GM23338 (cell line): ENCODE measurements at places on chromosomes 3 and 15.

- DNase-seq: no peak
Observed at GRCh38 chr3:126834596-126835471, 130.8 kb downstream of the CHCHD6 start.

- no peak for DNase-seq
Observed at GRCh38 chr15:77500989-77501388, 80.3 kb downstream of the HMG20A start.

DNA sequence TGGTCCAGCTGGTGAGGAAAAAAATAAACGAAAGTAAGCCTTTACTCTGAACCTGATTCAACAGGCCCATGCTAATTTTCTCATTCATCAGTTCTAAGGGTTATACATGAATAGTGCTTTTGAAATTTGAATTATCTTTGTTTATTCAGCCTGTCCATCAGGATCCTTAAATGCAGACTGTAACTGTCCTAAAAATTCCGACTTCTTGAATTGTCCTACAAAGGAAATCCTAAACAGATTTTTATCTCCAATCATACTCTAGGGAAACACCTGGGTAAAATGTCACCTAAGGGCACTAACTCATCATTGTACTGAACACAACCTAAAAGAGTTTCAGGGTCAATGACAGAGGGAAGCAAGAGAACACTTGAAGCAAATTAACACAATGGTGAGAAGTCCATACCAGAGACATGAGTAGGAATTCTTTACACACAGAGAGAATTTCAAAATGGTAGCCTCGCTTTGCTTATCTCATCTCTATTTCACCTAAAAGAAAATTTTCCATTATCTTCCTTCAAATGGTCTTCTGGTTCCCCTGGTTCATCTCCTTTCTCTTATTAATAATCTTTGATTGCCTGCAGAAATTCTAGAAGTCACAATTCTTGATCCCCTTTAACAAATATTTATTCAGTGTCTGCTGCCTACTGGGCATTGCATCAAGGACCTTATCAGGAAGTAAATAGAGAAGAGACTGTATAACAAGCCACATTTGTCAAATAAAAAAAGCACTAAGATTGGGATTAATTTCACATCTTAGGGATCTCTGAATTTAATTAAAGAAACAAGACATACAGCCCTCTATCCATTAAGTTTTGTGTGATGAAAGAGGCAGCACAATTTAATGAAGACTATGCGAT, 182.7 kb downstream of the MEIS2 start:
- DNase-seq: no peak

DNA sequence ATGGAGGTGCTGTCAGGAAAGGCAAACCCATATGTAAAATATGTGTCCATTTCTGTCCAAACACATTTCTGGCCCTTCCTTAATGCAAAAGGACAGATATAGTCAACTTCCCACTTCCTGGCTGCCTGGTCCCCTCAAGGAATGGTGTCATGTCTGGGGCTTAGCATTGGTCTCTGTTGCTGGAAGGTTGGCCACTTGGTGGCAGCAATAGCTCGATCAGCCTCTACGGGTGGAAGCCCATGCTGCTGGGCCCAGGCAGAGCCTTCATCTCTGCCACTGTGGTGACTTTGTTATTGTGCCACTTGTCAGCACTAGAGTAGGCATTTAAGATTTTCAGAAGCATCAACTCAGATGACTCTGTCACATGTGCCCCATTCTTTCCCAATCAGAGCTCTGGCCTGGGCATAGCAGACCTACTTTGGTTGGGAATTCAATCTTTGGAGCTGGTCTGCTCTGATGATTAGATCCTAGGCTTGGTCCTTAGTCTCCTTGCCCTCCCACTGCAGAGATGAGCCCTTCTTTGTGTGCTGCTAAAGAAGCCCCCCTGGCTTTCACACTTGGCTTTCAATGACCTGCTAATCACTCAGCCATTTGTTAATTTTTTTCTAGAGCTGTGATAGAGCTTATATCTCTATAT, 51.0 kb upstream of the SPSB4 start:
- DNase-seq: peak; percentile 86

DNA sequence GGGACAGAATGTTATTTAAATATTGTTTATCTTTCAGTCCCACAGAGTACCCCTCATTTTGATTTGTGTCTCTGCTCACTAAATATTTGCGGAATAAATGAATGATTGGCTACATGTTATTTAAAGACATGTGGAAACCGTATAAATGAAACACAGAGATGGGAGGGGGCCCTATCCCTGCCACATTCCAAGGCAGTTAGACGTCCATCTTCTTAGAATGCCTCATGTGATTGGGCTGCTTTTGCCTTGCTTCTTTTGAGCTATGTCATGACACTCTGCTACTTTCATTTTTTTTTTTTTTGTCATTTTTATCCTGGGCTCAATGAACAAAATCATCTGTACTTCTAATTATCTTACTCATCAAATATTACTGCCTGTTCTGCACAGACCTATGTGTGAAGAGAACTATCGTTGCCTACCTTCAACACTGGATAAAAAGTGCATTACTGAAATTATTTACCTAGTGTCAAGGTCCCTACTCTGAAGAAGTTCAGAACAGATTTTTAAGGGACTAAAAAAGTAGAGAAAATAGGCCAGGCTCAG, 83.9 kb upstream of the FAM98B start:
- peak; percentile 21 for DNase-seq

- no peak for DNase-seq
Observed at GRCh38 chr3:193507566-193507965, 47.1 kb downstream of the ATP13A4 start.

GRCh38 chr3:143627336-143627735, 220.9 kb downstream of the SLC9A9 start:
- DNase-seq: no peak
